ENCODE measurements at places on chromosomes 12 and 14.

DNA sequence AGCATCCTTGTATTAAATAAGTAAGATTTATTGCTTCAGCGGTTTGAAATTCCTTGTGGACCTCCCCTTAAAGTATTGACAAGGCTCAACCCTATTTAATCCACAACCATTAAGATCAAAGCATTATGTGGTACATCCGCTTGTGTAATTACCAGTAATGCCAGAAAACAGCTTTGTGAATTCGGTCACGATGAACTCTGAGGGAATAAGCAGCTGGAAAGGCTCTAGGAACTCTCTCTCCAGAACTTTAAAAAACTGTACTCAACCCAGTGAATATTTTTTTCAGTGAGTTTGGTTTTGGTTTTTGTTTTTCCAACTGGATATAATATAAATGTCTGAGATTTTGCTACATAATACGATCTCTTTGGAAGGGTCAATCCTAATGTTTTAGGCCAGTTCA lies 49.3 kb upstream of the DIO2 start:
- no peak for DNase-seq

GRCh38 chr14:44291366-44291915 lies 215.6 kb downstream of the FSCB start:
- DNase-seq, result no peak

- DNase-seq, result no peak
Measured at GRCh38 chr14:21263284-21264024, 5.8 kb downstream of the HNRNPC start.

- no peak for DNase-seq
Measured at GRCh38 chr12:85794531-85794930, 41.7 kb downstream of the RASSF9 start.

GRCh38 chr12:34126239-34126641 lies 103.9 kb downstream of the ALG10 start:
- DNase-seq, result no peak

DNA sequence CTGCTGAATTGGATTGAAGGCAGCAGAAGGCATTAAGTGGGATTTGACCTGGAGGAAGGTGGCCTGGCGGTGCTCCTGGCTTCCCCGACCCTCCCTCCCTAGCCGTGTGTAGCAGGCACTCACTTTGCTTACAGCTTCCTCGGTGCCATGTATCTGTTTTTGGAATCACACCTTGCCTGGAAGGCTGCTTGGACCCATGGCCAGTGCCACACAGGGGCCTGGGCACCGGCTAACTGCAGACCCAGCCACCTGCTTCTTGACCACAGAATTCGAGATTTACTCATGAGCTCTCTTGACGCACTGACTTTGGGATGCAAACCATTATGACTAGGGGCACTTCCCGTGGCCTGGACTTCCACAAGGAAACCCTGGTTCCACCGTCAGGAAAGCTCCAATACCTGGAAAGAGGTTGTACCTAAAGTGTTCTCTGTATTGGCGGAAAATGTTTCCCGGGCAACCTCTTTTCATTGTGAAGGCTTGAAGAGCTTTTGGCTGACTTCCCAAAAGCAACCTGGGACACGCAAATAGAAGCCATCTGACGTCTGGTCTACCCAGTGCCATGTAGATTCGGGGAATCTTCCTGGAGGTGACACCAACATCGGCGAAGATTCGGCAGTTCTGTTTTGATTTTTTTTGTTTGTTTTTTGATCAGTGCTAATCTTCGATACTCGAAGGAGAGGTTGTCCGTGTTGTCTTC lies 125.6 kb upstream of the RTL1 start:
- no peak for DNase-seq

DNA sequence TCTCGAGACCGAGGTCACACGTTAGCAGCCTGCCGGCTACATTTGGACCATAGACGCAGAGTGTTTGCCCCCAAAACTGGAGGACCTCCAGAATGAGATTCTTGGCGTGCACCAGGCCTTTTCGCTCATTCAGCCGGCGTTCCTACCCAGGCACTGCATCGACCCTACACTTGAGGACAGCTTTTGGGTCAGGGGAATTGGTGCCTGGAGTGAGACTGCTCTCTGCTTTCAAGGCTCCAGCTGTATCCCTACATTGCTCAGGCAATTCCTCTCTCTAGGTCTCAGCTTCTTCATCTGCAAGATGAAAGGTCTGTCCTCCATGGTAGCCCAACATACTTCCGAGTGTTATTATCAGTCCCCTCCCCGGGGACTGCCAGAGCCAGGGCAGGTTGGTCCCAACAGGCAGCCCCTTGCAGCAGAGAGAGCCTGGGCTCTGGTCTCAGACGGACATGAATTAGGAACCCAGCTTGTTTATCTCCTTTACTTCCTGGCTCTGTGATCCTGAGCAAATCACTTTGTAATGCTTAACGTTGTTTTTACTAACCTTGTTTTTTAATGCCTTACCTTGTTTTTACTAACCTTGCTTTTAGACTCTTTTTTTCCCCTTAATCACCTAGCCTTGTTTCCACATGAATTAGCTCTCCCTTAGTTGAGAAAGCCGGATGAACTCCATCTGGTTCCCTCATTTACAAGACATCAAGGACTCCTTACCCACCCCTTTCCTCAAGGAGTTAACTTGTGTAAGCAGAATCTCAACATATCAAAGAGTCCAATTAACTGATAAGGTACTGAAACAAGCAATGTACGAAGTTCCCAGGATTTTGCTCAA lies 892 bp downstream of the TCHP start:
- no peak for DNase-seq

DNA sequence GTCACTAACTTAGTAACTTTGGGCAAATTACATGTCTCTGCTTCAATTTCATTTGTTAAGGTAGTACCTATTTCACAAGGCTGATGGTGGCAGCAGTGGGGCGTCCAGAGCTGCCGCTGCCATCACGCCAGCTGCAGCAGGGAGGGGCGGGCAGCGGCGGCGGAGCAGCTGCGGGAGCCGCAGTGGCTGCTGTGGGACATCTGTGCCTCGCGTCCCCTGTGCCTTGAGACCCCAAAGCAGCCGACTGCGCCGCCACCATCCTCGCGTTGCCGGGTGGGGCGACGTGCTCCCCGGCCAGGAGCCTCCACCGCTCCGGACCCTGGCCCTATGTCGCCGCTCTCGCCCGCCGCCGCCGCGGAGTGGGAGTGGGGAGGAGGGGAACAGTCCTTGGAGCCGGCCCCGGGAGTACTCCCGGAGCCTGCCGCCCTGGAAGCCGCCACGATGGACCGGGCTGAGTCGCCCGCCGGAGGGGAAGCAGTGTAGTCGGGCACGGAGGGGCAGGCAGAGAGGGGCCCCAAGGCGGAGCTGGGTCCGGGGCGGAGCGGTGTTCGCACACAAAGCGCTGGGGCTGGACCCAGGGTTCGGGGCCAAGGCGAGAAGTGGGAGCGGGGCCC lies 51.4 kb downstream of the A2M start:
- peak; percentile 45 for DNase-seq

DNA sequence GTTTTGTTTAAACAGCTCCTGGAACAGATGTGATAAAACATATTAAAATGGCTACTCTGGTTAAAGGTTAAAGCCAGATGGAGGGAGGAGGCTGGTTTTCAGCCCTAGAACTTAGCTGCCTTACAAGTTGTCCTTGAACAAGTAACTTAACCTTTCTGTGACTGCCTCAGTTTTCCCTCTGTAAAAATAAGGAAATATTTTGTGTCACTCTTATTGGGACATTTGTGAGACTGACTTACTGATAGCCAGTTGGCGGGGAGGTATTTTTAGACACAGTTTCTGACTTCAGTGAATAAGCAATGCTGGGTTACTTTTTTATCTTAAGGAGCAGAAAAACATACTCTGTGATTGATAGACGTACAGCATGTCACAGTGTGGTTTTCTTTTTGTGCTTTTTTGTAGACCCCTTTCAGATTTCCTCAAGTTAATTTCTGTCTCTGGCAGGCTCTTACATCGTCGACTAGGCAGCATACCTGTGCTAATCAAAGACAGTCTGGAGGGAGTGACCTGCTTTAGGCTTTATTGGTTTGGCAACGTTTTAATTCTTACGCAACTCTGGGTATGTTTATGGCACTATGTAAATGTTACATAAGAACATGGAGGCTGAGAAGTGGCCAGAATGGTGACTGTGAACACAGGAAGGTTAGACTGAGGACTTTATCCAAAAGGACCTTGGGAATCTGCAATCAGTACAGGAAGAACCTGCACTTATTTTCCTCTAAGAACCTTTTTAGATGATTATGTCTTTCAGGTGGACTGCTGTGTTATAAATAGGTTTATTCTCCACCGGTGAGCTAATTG lies 3.3 kb downstream of the ACVR1B start:
- no peak for DNase-seq

DNA sequence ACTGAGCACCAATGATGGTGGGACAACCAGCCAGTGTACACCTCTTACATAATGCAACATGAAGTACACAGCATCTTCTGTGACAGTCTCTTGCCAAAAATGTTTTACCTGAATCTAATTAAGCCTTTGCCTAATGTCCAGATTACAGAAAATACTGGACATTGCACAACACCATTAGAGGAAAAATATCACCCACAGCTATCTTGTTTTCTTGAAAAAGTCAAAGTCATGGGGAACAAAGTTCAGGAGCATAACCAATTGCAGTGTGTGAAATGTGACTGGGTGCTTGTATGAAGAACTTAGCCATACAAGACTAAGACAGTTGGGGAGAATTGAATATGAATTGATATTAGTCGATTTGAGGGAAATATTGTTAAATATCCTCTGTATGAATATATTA lies 12.1 kb upstream of the ANO6 start:
- DNase-seq, result no peak

DNA sequence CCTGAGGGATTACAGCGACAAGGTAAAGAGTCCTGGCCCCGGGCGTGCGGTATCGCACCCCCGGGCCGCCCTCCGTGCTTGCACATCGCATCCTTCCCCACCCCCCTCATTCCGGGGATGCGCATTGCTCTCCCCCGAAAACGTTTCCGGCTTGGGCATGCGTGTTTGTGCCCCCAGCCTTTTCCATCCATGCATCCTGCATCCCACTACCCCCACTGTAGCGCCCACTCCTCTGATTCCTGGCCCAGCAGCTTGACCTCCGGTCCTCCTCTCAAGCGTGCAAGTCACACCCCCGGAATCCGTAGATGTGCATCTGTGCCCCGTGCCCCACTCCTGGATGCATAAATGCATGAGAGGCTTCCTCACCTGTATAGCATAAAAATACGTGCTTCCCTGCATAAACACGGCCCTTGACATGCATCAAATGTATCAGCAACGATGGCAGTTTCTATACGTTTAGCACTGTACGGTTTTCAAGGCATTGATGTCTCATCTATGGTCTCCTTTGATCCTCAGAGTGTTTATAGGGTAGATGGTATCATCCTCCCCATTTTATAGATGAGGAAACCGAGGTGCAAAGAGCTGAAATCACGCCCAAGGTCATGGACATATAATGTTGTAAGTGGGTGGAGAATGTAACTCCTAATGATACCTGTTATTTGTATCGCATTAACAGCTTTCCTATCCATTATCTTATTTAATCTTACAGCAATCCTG lies 484 bp downstream of the RIC8B start:
- DNase-seq, result no peak

DNA sequence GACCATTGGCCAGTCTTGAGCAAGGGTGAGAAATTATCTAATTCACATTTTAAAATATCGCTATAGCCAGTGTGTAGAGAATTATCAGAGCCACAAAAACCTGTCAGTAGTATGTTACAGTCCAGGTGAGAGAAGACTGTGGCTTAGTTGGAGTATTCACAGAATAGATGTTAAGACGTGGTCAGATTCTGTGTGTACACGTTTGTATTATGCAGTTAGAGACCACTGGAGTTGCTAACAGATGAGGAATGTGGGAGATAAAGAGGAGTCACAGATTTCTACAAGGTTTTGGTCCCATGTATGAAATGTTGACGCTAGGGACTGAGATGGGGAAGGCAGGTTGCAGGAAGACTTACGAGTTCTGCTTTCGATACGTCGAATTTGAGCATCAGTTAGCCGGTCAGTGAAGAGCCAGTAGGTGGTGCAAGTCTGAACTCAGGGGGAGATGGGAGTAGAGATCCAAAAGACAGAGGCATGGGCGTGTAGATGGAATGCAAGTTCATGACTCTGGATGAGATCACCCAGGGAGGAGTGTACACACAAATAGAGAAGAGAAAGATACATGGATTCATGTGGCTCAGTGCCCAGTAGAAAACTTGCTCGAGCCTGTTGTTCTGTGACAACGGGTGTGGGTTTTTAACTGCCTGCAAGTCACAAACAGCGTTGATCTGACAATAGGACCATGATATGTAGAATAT lies 114.8 kb upstream of the FLRT2 start:
- no peak for DNase-seq

DNA sequence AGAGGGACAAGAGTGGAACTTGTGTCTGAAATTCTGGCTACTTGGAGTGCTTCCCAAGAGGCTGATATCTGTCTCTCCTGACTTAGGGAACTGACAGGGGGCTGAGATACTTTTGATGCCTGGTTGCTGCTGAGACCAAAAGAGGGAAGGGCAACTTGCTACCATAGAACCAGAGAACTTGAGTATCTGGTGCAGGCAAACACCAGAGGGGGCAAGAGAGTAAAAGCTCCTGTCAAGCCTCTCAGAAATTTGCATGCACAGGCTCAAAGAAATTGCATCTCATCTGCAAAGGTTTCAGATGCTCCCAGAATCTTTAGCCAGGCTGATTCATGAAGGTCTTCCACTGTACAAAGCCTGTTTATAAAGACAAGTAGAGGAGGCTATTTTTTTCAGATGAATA lies 391.3 kb upstream of the FOXG1 start:
- no peak for DNase-seq

- no peak for DNase-seq
Measured at GRCh38 chr12:66011731-66012130, 118.8 kb downstream of the LLPH start.

- no peak for DNase-seq
Measured at GRCh38 chr12:953776-954175, 4.3 kb upstream of the RAD52 start.

- DNase-seq, result peak; percentile 39
Measured at GRCh38 chr14:89720741-89721729, 233.5 kb downstream of the EFCAB11 start.

DNA sequence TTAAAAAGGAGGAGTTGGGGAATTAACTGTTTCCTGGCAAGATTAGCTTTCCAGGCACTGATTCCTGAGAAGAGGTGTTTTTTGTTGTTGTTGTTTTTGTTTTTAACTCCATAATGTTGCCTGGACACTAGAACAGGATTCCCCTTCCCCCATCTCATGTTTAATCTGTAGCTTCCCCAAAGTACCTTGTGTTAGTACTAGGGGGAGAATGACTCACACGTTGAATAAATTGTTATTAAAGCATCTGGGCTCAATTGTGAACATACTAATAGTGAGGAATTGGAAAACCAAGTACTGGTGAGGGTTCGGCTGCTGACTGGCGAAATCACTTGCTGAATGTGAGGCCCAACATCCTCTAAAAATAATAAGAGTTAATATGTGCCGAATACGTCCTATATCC lies 1.3 kb upstream of the GNG2 start:
- no peak for DNase-seq

DNA sequence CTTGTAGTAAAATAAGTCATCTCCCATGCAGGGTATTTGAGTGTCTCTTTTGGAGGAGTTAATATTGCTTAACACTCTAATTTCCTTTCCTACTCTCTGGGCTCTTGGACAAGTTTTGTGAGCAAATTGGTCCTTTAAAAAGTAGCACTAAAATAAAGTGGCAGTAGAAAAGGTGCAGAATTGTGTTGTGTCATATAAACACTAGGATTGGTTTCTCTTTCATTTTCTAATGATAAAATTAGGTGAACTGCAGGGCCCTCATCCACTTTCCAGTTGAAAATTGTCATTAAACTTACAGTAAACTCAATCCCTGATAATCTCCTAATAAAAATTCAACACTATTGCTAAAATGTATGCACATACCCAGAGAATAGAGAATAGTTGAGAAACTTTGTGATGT lies 42.6 kb upstream of the REP15 start:
- DNase-seq, result no peak

- DNase-seq, result no peak
Measured at GRCh38 chr12:115661112-115661511, 616.4 kb downstream of the MED13L start.

GRCh38 chr14:76954394-76955190 lies 73.9 kb downstream of the IRF2BPL start:
- no peak for DNase-seq
